ENCODE measurements at places on chromosomes 5 and 9.

- DNase-seq, result no peak
These were observed 10.3 kb upstream of the GPSM1 start for GRCh38 chr9:136316896-136317676.

DNA sequence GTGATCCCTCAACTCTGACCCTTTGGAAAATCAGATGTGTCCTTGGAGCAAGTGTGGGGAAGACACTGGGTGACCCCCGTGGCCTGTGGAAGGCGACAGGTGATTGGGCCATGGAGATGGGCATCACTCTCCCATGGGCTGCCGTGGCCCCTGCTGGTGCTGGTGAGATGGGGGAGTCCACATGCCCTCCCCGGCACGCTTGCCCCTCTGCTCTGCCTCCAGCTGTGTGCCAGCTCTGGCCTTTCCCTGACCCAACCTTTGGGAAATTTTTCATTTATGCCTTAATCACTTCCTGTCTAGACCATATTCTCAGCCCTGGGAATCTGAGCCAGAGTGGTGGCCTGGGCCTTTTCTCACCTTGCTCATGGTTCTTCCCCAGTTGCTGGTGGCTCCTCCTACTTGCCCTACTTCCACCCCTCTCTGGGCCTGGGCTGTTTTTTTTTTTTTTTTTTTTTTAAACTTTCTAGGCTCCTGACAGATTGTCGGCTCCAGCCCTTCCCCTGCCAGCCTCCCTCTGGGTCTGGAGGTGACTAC lies 56.6 kb downstream of the RGS3 start:
- DNase-seq, result no peak

DNA sequence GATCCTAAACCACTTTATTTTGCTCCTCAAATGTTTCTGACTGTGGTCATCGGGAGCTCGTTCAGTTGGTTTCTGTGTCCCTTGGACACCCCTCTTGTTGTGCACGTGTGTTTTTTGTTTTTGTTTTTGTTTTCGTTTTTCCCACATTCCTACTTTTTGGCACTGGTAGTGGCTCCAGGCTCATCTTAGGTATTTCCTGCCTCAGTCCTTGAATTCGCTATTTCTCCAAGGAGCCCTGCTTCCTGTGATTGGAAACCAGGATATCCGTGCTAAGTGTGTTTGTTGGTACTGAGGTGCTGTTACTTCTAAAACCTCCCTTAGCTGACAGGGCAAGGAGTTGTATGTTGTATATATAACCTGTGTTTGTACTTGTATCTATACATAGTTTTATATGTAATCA lies 5.9 kb downstream of the HMCN2 start:
- no peak for DNase-seq

GRCh38 chr5:99315413-99316183 lies 386.8 kb upstream of the CHD1 start:
- no peak for DNase-seq

- DNase-seq, result no peak
These were observed 105.6 kb downstream of the CSNK1G3 start for GRCh38 chr5:123617561-123617960.

GRCh38 chr5:176621661-176622079 lies 8.7 kb downstream of the SNCB start:
- no peak for DNase-seq

GRCh38 chr9:98642661-98643312 lies 65.9 kb downstream of the GABBR2 start:
- DNase-seq, result no peak

GRCh38 chr5:1127959-1128785 lies 16.3 kb upstream of the SLC12A7 start:
- DNase-seq, result no peak

DNA sequence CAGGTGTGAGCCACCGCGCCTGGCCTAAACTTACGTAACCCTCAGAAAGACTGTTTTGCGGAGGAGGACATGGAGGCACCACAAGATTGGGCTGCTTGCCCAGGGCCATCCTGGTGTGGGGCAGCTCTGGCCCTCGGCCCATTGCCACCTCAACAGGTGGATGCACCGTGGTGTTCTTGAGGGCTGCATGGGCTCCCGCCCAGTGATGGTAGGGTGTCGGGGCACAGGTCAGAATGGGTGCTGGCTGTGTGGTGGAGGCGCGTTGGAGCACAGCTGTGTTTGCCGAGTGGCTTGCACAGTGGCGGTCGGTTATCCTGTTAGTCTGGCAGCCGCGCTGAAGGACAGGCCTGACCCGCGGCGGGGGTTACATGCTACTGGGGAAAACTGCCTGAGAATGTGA lies 196.9 kb downstream of the CACNA1B start:
- no peak for DNase-seq

DNA sequence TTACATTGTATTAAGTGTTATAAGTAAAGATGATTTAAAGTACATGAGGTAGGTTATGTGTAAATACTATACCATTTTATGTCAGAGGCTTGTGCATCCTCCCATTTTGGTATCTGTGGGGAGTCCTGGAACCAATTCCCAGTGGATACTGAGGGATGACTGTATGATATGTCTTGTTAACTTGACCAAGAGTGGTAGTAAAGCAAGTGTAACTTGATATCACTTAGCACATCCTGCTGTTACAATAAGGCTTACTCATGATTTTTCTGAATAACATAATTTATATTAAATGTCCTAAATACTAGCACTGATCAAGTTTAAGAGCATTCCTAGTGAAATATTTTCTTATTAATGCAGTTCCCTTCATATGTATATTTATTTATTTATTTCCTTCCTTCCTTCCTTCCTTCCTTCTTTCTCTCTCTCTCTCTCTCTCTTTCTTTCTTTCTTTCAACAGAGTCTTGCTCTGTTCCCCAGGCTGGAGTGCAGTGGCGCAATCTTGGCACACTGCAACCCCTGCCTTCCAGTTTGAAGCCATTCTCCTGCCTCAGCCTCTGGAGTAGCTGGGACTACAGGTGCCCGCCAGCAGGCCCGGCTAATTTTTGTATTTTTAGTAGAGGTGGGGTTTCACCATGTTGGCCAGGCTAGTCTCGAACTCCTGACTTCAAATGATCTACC lies 7.5 kb downstream of the NDFIP1 start:
- no peak for DNase-seq

DNA sequence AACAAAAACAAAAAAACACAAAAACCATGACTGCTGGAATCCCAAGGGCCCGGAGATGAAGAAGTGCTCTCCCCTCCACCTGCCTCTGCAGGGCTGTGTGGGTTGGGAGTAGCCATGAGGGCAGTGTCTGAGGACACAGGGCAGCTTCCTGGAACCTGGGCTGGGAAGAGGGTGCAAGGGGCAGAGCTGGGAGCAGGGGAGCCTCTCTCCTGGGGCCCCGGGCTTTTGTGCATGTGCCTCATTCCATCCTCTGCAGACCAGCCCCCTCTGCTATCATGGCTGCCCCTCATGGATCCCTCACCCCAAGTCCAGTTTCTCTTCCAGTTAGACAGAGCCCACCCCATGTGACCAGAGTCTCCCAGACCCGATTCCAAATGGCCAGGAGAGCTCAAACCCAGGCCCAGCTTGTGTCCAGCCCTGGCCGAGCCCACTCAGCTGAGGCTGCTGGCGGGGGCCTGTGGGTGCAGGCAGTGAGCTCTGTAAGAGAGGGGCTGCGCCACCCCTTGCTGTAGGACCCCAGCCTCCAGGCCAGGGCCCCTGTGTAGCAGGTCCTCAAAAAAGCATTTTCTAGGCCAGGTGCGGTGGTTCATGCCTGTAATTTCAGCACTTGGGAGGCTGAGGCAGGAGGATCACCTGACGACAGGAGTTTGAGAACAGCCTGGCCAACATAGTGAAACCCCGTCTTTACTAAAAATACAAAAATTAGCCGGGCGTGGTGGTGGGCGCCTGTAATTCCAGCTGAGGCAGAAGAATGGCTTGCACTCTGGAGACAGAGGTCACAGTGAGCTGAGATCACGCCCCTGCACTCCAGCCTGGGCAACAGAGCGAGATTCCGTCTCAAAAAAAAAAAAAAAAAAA lies 44.5 kb downstream of the PLPP7 start:
- no peak for DNase-seq

DNA sequence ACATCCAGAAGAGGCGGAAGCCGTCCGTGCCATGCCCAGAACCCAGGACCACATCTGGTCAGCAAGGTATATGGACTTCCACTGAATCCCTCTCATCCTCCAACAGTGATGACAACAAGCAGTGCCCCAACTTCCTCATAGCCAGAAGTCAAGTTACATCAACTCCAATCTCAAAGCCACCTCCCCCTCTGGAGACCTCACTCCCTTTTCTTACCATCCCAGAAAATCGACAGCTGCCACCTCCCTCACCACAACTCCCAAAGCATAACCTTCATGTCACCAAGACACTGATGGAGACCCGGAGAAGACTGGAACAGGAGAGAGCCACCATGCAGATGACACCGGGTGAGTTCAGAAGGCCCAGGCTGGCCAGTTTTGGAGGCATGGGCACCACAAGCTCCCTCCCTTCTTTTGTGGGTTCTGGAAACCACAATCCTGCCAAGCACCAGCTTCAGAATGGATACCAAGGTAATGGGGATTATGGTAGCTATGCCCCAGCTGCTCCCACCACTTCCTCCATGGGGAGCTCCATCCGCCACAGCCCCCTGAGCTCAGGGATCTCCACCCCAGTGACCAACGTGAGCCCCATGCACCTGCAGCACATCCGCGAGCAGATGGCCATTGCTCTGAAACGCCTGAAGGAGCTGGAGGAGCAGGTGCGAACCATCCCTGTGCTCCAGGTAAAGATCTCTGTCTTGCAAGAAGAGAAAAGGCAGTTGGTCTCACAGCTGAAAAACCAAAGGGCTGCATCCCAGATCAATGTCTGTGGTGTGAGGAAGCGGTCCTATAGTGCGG lies 130.3 kb upstream of the DMRT1 start:
- DNase-seq, result no peak

GRCh38 chr9:110443146-110443865 lies 105.6 kb upstream of the TXNDC8 start:
- DNase-seq, result no peak

- no peak for DNase-seq
These were observed 331.5 kb downstream of the ARHGEF28 start for GRCh38 chr5:73957397-73958001.

GRCh38 chr5:152092580-152092979 lies 167.9 kb upstream of the GLRA1 start:
- no peak for DNase-seq

GRCh38 chr5:151935135-151935695 lies 10.6 kb upstream of the GLRA1 start:
- no peak for DNase-seq

DNA sequence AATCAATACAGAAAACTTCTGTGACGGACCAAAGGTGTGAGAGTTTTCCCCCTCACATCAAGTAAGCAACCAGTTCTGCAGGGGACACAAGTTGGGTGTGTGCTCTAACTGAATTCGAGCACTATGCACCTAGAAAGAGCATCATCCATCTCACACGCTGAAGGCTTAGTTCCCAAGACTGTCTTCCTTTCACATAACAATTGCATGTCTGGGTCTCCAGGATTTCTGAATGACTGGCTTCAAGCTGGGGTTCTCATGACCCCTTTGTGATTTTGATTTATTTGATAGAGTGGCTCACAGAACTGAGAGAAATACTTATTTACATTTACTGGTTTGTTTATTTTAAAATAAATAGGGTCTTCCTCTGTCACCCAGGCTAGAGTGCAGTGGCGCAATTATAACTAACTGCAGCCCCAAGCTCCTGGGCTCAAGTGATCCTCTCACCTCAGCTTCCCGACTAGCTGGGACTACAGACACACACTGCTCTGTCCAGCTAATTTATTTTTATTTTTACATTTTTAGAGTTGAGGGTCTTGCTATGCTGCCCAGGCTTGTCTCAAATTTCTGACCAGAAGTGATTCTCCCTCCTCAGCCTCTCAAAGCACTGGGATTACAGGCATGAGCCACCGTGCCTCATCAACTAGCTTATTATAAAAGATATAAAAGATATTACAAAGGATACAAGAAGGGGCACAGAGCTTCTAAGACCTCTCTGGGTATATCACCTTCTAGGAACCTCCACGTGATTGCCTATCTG lies 316.7 kb upstream of the CDH12 start:
- no peak for DNase-seq

GRCh38 chr9:14210428-14210827 lies 103.5 kb downstream of the NFIB start:
- DNase-seq, result no peak

DNA sequence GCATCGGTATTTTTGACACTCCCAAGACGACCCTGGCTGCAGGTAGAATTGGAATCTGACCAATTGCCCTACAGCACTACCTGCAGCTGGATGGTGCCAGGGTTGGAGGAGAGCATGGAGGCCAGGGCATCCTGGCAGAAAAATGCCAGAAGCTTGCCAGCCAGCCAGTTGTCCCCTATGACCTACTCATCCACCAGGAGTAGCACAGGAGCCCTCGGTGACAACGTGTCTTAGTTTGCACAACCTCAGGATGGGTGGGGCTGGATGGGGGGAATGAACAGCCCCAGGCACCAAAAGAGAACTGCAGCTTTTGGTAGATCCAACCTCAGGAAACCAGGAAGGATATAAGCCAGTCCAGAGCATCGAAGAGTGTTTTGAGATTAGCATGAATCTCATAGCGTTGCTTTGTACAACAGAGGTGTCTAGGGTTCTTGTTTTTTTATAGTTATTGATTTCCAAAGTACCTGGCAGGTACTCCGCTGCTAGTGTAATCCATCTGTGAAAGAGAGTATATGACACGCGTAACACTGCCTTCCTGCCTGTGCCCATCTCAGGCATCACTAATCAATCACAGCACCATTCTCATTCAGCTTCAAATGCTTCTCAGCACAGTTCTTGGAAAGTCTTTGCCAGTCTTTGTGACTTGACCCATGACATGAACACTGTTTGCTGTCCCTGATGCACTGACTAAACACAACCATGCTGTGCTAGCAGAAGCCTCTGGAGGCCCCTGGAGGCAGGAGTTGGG lies 36.7 kb upstream of the ASS1 start:
- DNase-seq, result no peak

DNA sequence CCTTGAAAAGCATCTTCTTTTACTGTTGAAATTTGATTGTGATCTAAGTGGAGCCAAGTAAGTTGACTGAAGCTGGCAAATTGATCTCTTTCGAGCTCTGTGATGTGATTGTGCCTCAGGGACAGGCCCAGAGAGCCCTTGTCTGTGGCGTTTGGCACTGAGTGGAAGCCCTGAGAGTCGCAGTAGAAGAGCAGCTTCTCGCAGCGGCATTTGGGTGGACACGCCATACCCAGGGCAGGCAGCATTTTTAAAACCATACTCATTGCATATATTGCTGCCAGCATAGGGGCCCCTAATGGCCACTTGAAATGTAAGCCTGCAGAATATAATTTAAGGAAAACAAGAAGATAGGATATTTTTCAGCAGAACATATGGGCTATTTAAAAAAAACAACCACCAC lies 894 bp downstream of the LRRTM2 start:
- peak; percentile 22 for DNase-seq

- no peak for DNase-seq
These were observed 482 bp upstream of the TDRD7 start for GRCh38 chr9:97411440-97411788.

- DNase-seq, result no peak
These were observed 4.7 kb upstream of the PPP1R26 start for GRCh38 chr9:135474915-135475314.
